ENCODE measurements at places on chromosomes 12 and 14. TPM values are rescaled to one million over a fixed set of nuclear protein-coding genes. Genes with fewer than 3 reads are reported as not detected.

- DNase-seq: no peak
Observed at GRCh38 chr14:30621354-30621939, 672 bp upstream of the SCFD1 start.

DNA sequence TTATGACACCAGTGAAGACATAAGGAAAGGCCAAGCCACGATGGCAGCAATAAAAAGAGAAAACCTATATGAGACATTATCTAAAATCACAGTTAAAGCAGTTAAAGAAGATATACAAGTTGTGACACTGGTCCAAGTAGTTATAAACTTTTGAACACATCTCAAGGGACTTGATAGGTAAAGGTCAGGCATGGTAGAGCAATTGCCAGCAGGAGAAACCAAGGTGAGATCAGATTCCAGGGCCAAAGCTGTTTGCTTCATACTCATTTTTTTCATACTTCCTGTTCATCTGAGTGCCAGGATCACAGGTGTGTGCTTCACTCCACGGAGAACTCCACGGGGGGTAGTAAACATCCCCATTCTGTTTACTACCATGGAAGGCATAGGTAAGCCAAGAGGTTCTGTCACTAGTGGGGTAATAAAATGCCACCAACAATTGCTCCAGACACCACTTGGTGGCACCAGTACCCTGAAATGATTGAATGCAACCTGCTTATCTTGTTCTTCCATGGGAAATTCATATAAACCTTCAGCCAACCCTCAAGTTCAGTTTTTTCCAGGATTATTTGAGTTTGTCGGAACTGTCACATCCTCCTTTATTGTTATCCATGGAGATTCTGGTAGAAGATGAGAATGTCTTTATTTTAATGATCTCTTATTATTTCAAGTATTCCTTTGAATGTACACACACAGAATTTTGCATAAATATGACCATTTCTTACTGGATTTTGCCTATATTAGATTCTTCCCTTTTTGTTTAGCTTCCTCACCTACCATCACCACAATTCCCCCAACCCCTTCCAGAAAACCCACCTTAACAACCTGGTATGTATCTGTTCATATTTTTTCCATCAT lies 59.2 kb upstream of the TSPAN8 start:
- peak; percentile 43 for DNase-seq

GRCh38 chr12:99137124-99137855 lies 492.2 kb downstream of the APAF1 start:
- no peak for DNase-seq

GRCh38 chr14:102437997-102438915 lies 71.3 kb downstream of the ANKRD9 start:
- DNase-seq: peak; percentile 86

- DNase-seq: no peak
Observed at GRCh38 chr14:74290415-74290814, 12.3 kb downstream of the ABCD4 start.

Gene LRRK2
- 14.4 TPM for total RNA-seq

Gene FOXN4
- total RNA-seq: 1.9 TPM

Gene FAM90A1
- total RNA-seq: not detected

Gene POU6F1
- total RNA-seq: 7.2 TPM
